ENCODE measurements at places on chromosomes 7 and 10. TPM values are rescaled to one million over a fixed set of nuclear protein-coding genes. Genes with fewer than 3 reads are reported as not detected.

- peak; percentile 54 for DNase-seq
- no peak overlapping the region for H3K4me3 ChIP-seq
- H3K36me3 ChIP-seq, result no peaks in the 10 kb centered on the region
- no peaks in the 10 kb centered on the region for H3K27me3 ChIP-seq
- H3K4me1 ChIP-seq, result no peaks in the 10 kb centered on the region
These were observed 100.9 kb downstream of the FOXL3 start for GRCh38 chr7:390761-391410.

DNA sequence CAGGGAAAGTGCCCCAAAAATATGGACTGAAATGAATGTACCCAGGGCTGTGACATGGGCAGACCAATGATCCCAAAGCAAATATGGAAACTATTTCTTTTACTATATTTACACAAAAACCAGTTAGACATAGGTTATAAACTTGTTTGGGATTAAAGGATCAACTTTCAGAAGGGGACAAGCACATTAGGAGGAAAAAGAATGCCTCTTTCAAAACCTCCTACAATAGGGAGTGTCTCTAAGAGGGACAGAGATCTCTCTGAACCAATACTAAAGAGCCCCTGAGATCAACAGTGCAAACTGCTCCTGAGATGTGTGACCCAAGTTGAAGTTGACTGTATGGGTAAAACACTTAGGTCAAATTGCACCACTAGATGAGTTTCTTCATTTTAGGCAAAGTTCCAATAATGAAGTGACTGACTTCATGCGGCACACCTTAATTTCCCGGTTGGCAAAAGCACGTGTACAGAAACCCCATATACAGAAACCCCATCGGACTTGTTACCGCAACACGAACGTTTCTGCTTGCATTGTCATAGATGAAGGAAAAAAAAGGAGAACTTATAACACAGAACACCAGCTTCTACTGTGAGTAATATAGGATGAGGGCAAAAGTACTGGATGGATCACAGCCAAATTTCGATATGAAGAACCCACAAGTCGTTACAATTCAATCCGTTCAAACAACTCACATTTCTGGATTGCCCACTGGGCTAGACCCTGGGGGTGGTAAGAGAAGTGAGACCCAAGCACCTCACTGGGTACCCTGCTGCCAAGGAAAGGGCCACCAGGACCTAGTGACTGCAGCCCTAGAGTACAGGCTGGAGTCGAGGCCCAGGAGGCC is 4.3 kb downstream of the SVIL start:
- no peaks in the 10 kb centered on the region for H3K36me3 ChIP-seq
- H3K4me1 ChIP-seq, result peaks cover 8% of the 10 kb centered on the region

GRCh38 chr7:30469303-30469702 is 9.3 kb downstream of the NOD1 start:
- H3K36me3 ChIP-seq, result no peaks in the 10 kb centered on the region
- H3K4me1 ChIP-seq, result peaks cover 61% of the 10 kb centered on the region
- peak overlapping the region; percentile 72 for H3K27ac ChIP-seq
- no peak overlapping the region for H3K4me3 ChIP-seq

DNA sequence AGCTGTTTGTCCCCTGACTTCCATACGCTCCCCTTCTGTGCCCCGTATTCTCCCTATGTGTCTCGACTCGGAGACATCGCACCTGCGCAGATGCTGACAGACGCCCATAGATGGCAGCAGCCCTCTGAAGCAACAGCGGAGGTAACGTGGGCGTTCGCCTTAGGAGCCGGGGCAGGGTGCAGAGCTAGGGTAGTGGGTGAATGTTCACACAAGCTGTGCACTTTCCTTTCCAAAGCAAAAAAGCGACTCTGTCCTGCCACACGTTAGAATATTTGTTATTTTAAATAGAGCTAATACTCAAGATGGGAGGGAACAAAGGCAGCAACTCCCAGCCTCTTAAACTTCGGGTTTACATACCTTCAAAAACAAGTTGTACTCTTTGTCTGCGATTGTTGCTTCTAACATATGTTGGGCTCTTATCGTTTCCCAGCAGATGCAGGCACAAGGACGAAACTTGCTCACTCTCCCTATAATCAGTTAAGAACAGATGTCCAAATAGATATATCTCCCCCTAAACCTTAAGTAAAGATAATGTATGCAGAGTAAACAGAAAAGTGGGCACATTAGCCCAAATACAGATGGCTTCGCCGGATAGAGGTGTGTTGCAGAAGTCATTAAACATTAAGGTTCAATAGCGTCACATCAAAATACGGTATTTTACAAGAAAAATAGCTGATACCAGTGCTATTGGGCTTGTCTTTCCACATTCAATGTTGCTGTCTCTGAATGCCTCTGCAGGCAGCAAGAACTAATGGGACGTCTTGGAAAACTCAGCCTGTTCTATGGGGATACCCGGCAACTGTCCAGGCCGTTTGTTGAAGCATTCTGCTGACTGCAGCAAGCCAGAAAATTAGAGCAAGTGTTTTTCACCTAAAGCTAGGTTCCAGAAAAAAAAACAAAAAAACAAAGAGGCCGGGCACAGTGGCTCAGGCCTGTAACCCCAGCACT is 340.3 kb upstream of the PRKCQ start:
- H3K27me3 ChIP-seq, result no peaks in the 10 kb centered on the region
- no peak overlapping the region for H3K4me3 ChIP-seq
- no peaks in the 10 kb centered on the region for H3K36me3 ChIP-seq

GRCh38 chr10:101644002-101644401 is 51.0 kb downstream of the FBXW4 start:
- no peaks in the 10 kb centered on the region for H3K27me3 ChIP-seq
- H3K4me3 ChIP-seq, result no peak overlapping the region
- peaks cover 12% of the 10 kb centered on the region for H3K36me3 ChIP-seq
- no peaks in the 10 kb centered on the region for H3K4me1 ChIP-seq
- DNase-seq, result no peak

DNA sequence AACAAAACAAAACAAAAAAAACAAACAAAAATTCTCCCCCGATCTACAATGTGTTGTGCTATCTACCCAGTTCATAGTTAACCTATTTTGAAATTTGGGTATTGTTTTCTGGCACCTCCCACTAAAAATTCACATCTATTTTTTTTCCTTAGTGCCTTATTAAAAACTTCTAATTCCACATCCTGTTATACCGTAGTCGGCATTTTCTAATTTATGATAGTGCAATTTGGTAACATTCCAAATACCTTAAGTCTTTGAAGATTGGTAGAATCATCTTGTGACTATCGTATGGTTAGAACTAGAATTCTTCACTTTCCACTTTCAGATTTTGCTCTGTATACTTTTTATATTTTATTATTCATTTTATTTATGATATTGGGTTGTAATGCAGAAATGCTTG is 4.5 kb upstream of the NRG3 start:
- H3K36me3 ChIP-seq, result no peaks in the 10 kb centered on the region
- peaks cover 23% of the 10 kb centered on the region for H3K4me1 ChIP-seq
- no peak overlapping the region for H3K4me3 ChIP-seq

- H3K27ac ChIP-seq, result no peak overlapping the region
- no peak overlapping the region for H3K4me3 ChIP-seq
- DNase-seq, result no peak
- H3K27me3 ChIP-seq, result no peaks in the 10 kb centered on the region
- H3K36me3 ChIP-seq, result no peaks in the 10 kb centered on the region
These were observed 25.4 kb downstream of the TLL2 start for GRCh38 chr10:96488161-96488935.

GRCh38 chr7:104123786-104124185 is 84.0 kb downstream of the ORC5 start:
- no peaks in the 10 kb centered on the region for H3K27me3 ChIP-seq
- H3K4me1 ChIP-seq, result no peaks in the 10 kb centered on the region
- no peak overlapping the region for H3K27ac ChIP-seq
- DNase-seq, result no peak
- peaks cover 11% of the 10 kb centered on the region for H3K36me3 ChIP-seq
- no peak overlapping the region for H3K4me3 ChIP-seq

DNA sequence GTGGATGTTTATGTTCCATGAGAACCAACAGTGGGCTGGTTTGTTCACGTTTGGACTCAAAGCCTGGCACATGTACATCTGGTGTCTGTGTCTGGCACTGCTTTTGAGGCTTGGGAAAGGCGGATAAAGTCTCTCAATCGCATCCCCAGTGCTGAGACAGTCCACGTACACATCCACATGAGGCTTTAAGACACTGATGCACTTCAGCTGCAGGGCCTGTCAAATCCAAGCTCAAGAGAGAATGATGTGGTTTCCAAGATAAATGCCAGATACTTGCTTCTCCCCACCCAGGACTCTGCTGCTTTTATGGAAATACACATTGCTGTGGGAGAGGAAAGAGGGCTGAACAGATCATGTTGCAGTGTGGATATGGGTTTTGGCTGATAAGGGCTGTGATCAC is 178.4 kb downstream of the ADARB2 start:
- no peaks in the 10 kb centered on the region for H3K36me3 ChIP-seq
- DNase-seq, result no peak
- peaks cover 42% of the 10 kb centered on the region for H3K27me3 ChIP-seq
- no peak overlapping the region for H3K4me3 ChIP-seq

- H3K4me1 ChIP-seq, result peaks cover 17% of the 10 kb centered on the region
- H3K27me3 ChIP-seq, result no peaks in the 10 kb centered on the region
- H3K4me3 ChIP-seq, result no peak overlapping the region
These were observed 107.5 kb downstream of the ELMO1 start for GRCh38 chr7:37341033-37341630.

DNA sequence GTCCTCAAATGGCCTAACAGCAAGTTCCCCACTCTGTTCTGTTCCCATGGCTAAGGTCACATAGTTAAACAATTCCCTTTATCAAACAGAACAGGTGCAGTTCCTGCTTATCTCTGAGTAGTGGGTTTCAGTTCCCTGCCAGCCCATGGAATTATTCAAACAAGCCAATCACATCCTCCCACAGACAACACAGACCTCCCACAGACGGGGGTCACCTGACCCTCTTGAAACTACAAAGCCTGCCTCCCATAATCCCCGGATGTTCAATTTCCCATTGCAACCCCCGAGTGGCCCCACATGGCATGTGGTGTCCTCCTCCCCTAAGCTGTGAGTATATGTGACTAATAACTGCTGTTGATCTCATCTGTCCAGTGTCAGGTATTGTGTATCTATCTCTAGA is 64.1 kb downstream of the TMEM168 start:
- H3K4me3 ChIP-seq, result no peak overlapping the region
- H3K4me1 ChIP-seq, result no peaks in the 10 kb centered on the region
- no peak overlapping the region for H3K27ac ChIP-seq
- no peak for DNase-seq
- no peaks in the 10 kb centered on the region for H3K27me3 ChIP-seq
- no peaks in the 10 kb centered on the region for H3K36me3 ChIP-seq

- no peaks in the 10 kb centered on the region for H3K27me3 ChIP-seq
- no peaks in the 10 kb centered on the region for H3K4me1 ChIP-seq
- H3K27ac ChIP-seq, result no peak overlapping the region
These were observed 238.5 kb upstream of the GALNT17 start for GRCh38 chr7:70893422-70893821.

- no peaks in the 10 kb centered on the region for H3K27me3 ChIP-seq
- H3K4me1 ChIP-seq, result peaks cover 5% of the 10 kb centered on the region
- H3K4me3 ChIP-seq, result no peak overlapping the region
- no peaks in the 10 kb centered on the region for H3K36me3 ChIP-seq
- no peak for DNase-seq
- no peak overlapping the region for H3K27ac ChIP-seq
These were observed 111.5 kb upstream of the AHR start for GRCh38 chr7:17186745-17187530.

DNA sequence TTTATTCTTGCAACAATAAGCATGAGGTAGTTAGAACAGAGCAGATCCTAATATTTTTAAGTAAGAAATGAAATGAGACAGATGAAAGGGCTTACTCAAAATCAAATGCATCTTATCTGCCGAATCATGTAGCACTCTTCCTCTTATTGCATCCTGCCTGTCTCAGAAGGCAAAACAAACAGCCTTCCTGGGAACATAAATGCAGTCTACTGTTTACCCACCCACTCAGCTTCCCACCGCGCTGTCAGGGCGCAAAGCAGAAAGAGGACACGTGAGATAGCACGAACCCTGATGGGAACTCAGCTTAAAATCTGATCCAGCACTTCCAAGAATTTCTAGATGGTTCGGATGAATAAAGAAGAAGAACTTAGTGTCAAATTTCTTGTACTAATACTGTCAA is 114.4 kb upstream of the CDK1 start:
- DNase-seq, result no peak
- no peaks in the 10 kb centered on the region for H3K4me1 ChIP-seq
- H3K36me3 ChIP-seq, result no peaks in the 10 kb centered on the region
- no peak overlapping the region for H3K27ac ChIP-seq

GRCh38 chr10:59276919-59277318 is 85.4 kb downstream of the FAM13C start:
- H3K4me1 ChIP-seq, result no peaks in the 10 kb centered on the region
- no peaks in the 10 kb centered on the region for H3K27me3 ChIP-seq
- no peak for DNase-seq
- H3K36me3 ChIP-seq, result no peaks in the 10 kb centered on the region
- H3K27ac ChIP-seq, result no peak overlapping the region

- no peaks in the 10 kb centered on the region for H3K27me3 ChIP-seq
- DNase-seq, result peak; percentile 36
- H3K36me3 ChIP-seq, result peaks cover 84% of the 10 kb centered on the region
- no peak overlapping the region for H3K4me3 ChIP-seq
These were observed 6.5 kb upstream of the ERLIN1 start for GRCh38 chr10:100192350-100192749.

GRCh38 chr7:27532314-27532713 is 130.4 kb downstream of the HIBADH start:
- peaks cover 11% of the 10 kb centered on the region for H3K36me3 ChIP-seq
- H3K4me1 ChIP-seq, result no peaks in the 10 kb centered on the region
- no peak overlapping the region for H3K4me3 ChIP-seq
- H3K27ac ChIP-seq, result no peak overlapping the region
- H3K27me3 ChIP-seq, result no peaks in the 10 kb centered on the region

DNA sequence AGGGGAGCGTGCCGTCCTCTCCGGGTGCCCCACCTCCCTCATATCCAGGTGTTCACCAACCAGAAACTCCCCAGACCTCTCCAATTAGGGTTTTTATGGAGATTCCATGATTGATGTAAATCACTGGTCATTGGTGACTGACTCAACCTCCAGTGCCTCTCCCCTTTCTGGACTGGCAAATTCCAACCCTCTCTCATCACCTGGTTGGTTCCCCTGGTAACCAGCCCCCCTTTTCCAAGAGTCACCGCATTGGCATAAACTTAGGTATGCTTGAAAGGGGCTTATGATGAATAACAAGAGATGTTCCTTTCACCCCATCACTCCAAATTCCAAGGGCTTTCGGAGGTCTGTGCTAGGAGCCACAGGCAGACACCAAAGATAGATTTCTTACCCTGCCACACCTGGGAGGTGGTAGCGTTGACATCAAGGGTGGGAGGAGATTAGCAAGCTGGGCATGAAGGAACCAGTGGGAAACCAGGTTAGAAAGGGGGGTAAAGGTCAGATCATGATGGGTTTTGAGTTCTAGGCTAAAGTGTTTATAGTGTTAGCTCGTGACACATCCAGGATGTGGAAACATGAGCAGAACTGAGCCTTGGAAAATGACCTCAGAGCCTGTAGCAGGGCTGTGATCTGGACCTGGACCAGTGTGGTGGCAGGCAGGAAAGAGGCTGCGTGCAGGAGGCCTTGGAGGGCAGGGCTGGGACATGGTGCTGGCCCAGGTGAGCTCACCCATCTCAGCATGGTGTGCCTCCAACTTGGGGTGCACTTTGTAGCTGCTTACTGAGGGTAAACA is 45.1 kb downstream of the CAMK1D start:
- no peak overlapping the region for H3K4me3 ChIP-seq
- H3K27ac ChIP-seq, result no peak overlapping the region
- no peaks in the 10 kb centered on the region for H3K27me3 ChIP-seq
- H3K4me1 ChIP-seq, result peaks cover 20% of the 10 kb centered on the region

The COBL gene
- total RNA-seq, result 90.6 TPM

The TMEM270 gene
- not detected for total RNA-seq

The DEPP1 gene
- 37.1 TPM for total RNA-seq

The MACC1 gene
- total RNA-seq, result not detected

The HOXA6 gene
- total RNA-seq, result not detected

The ODAD2 gene
- not detected for total RNA-seq

The HTR7 gene
- 0.66 TPM for total RNA-seq

The ADCYAP1R1 gene
- total RNA-seq, result 1.5 TPM

The ARHGAP21 gene
- 49.7 TPM for total RNA-seq

The MRLN gene
- not detected for total RNA-seq

The VAX1 gene
- not detected for total RNA-seq

Data from heart left ventricle (tissue), 16 donors.